Posterior cingulate gyrus (tissue), 11 donors: ENCODE measurements at places on chromosomes 2 and 18.

DNA sequence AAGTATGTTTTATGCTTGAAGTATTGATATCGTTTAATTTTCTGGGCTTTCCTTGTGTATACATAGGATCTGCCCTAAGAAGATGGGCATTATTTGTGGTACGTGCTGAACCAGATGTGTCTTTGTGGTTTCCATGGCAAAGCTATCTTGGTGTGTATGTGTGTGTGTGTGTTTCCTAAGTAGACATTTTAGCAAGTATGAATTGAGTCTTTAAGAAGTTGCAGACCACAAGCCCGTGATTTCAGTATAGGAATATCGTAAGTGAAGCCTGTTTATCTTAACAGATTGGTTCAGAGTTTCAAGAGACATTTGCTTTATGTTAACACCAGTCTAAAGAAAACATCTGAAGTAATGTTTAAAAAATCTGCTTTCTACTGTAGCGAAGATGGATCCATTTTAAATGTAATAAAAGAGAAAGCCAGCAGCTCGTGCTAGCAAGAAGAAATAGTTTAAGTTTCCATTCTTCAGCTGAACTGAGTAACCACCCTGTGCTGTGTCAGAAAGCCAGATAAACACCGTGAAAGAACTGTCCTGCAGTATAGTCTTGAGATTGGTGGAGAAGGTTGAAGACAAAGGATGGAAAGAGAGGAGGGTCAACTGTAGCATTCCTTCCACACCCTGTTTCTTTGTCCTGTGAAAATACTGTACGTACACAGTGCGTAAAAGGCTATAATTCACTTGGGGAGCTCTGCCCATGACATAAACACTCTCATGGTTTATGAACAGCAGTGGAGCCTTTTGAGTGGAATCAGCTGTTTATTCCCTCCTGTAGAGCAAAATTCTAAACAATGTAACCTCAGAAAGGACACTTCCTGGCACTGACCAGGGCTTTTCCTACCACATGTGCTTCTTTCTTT lies 91.9 kb upstream of the FOSL2 start:
- no peak for DNase-seq

GRCh38 chr2:36889795-36890194 lies 76.5 kb downstream of the STRN start:
- no peak for DNase-seq

GRCh38 chr18:53603276-53603675 lies 621.2 kb downstream of the MBD2 start:
- DNase-seq = no peak

GRCh38 chr18:23683671-23684070 lies 5.6 kb upstream of the LAMA3 start:
- no peak for DNase-seq

DNA sequence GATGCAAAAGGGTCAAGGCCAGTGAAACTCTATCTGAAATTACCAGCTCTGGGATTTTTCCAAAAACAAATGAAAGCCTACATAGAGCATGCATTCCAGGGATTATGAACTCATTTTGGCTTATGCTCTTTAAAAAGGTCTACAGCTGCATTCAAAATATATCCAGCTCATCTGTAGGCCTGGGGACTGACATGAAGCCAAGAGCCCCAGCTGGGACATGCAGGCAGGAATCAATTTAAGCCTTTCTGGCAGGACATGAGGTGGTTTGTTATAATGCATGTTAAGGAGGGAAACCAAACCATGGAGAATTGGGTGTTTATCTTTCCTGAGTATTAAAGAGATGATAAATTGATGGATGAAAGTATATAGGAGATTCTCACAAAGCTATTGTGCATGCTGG lies 164.5 kb downstream of the RBM43 start:
- DNase-seq = no peak

GRCh38 chr2:145807554-145807953 lies 1287.6 kb upstream of the ZEB2 start:
- DNase-seq = no peak

DNA sequence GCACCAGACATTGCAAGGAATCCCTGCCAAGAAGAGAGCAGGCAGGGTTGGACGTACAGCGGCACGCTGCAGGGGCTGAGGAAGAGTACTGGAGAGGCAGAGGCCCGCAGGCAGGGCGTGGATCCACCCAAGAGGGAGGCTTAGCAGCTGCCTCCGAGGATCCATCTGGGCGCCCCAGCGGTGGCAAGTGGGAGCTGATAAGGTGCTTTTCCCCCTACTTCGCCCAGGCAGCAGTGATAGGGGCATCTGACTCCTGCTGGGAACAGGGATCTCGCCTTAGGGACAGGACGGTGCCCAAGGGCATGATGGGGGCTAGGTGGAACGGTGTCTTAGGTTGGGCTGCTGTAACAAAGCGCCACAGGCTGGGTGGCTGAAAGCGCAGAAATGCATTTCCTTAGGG lies 67.4 kb upstream of the HS6ST1 start:
- peak; percentile 67 for DNase-seq

DNA sequence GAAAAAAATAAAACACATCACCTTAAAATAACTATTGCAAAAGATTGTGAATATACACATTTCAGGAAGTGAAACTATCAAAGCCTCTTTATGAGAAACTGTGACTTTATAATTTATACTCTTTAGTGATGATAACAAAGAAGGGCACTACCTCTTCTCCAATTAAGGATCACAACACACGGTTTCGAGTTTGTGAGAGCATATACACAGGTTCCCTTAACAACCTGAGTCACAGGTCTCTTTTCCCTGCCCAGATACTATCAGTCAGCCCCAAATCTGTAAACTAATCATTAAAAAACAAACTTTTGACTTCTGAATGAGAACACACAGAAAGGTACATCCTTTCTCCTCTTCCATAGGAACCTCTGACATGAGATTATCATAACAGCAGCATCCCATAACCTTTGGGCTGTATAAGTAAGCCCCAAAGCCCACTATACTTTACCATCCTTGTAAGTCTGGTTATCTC lies 44.9 kb downstream of the PTPN2 start:
- DNase-seq = no peak

- DNase-seq = no peak
Measured at GRCh38 chr2:181686576-181687185, 6.4 kb upstream of the NEUROD1 start.

GRCh38 chr2:207216457-207216856 lies 50.7 kb upstream of the KLF7 start:
- DNase-seq = no peak

GRCh38 chr2:176234940-176235339 lies 34.3 kb upstream of the MTX2 start:
- no peak for DNase-seq

DNA sequence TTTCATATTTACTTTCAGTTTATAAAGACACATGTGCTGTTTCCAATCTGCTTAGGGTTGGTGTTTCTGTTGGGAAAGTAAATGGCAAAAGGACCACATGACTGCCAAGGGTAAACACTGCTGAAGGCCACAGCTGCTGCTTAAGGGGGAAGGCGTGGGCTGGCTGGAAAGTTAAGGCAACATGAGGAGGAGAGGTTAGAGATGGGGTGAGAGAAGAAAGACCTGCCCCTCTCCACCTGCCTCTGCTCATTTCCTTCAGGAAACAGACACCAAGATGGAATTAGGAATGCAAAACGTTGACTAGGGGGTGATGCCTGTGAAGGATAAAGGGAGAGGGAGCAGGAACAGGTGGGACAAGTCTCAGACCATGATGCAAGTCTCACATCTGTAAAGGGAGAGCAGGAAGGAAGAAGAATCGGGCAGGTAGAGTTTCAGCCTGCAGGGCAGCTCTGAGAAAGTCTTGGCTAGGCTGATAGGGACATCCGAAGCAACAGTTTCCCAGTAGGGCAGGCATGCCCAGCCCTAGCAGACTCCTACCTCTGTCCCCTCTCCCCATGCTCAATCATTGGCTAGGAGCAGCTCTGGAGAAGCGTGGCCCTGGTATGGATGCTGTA lies 86.0 kb downstream of the CDC42EP3 start:
- no peak for DNase-seq

DNA sequence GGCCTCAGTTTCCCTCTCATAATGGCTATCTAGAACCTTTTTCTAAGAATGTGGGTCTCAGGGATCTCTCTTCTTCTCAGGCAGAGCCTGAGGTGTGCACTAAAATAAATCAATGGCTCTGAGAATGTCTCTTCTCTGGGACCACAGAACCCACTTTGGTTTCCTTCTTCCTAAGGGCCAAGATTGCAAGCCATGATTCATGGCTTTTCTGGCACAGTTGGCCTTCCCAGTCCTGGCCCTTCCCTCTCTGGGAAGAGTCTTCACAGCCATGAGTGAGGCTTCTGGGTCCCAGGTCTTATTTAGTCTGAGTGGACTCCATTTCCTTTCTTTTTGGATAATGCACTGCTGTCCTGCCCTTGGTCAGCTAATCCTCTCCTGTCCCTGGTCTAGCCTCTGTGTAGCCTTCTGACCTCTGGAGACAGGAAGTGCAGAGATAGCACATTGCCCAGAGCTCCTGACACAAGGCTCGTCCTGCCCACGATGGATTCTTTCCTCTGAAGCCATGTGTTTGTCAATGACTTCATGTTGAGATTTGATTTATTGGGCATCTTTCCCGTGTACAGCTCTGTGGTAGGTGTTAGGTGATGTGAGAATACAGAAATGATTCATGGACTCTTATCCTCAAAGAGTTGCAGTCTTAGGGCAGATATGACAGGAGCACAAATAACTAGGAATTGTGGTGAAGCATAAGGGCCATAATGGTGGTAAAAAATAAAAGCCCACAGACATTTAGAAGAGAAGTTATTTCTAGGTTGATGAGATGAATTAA lies 245.0 kb downstream of the CLIP4 start:
- no peak for DNase-seq

GRCh38 chr2:190663839-190664238 lies 15.0 kb downstream of the NAB1 start:
- DNase-seq = no peak

DNA sequence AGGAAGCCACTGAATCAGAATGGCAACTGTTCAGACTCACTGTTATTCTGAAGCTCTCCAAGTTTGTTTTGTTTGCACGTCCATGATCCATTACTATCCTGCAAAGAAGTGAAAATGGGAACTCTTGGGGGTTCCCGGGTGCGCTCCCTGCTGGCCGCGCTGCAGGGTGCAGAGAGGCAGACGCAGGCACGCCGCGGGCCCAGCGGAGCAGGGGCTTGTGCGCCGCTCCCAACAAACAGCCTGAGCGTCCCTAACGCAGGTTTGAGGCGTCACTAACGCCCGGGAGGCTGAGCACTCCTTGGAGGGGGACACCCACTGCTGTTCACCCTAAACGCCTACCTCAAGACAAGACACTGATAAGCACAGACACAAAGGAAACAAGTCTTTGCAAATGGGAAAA lies 14.3 kb upstream of the PIEZO2 start:
- DNase-seq = peak; percentile 35

DNA sequence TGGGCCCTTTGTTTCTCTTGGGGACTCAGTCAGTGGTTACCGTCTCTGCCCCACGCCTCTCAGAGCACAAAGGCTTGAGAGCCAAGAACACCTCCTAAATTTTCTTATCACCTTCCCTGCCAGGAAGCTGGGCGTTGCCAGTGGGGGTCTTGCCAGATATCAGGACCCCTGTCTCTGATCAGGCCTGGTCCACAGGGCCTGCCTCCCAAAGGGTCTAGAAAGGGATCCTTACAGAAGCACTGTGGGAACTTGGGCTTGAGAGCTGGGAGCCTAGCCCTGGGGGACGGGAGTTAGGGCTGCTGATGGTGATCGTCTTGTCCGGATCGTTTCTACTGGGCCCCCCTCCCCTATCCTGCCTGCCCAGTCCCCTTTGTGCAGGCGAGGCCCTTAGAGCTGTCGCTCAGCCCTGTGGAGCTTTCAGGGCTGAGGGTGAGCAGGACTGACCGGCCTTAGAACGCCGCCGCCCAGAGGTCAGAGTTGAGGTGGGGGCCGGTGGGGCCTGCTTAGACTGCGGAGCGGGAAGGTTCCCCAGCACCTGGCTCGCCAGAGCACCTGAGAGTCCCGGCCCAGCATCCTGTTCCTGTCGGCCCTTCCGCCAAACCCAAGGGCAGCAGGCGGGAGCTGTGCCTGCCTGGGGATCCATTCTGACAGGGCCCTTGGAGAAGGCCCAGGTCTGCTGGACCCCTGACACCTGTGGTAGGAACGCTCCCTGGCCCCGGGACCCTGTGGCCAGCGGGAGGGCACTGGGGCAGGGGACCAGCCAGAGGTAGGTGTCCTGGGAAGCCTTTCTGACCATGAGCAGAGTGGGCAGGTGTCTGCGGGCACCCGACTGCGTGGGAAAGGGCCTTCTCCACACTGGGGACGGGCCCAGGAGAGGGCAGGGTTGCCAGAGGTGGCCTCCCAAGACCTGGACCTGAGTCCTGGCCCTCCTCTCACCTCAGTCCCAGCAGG lies 956 bp downstream of the ESPNL start:
- DNase-seq = no peak

GRCh38 chr2:105125428-105125827 lies 87.6 kb downstream of the MRPS9 start:
- no peak for DNase-seq

- no peak for DNase-seq
Measured at GRCh38 chr18:47397671-47398319, 146.3 kb upstream of the SKOR2 start.

- no peak for DNase-seq
Measured at GRCh38 chr18:59567431-59567830, 129.8 kb downstream of the CCBE1 start.

DNA sequence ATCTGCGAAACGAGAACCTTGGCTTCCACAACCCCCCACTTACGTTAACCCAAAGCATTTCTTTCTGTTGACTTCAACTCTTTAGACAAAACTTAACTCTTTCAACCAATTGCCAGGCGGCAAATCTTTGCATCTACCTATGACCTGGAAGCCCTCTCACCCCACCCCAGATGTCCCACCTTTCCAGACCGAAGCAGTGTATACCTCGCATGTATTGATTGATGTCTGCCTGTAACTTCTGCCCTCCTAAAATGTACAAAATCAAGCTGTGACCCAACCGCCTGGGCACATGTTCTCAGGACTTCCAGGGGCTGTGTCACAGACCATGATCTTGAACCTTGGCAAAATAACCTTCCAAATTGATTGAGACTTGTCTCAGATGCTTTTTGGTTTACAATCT lies 12.3 kb downstream of the AQP12B start:
- no peak for DNase-seq

- DNase-seq = no peak
Measured at GRCh38 chr2:122384768-122385333, 629.4 kb downstream of the TSN start.

DNA sequence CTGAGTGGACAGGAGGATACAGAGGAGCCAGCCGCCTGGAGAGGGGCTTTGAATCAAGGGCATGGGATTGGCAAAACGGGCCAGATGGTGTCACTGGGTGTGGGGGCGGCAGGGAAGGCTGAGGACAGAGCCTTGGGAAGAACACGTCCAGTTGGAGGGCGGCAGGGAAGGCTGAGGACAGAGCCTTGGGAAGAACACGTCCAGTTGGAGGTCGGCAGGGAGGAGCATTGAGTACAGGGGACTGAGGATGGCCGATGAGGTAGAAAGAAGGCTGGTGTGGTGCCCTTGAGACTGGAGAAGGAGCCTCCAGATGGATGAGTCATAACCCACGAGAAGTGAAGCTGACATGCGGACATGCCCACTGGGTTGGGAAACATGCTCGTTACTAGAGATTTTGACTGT lies 4.5 kb downstream of the HES6 start:
- peak; percentile 80 for DNase-seq

DNA sequence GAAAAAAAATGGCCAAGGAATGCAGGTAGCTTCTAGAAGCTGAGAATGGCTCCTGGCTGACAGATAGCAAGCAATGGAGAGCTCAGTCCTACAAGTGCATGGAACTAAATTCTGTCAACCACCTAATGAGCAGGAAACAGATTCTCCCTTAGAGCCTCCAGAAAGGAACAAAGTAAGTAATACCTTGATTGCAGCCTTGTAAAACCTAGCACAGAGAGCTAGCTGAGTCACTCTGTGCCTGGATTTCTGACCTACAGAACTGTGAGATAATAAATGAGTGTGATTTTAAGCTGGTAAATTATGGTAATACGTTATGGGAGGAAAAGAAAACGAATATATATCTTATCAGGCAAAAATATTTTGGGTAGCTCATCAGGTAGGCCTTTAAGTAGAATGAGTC lies 7.4 kb upstream of the LNPK start:
- DNase-seq = no peak
